ENCODE measurements at places on chromosomes 2 and 18.

DNA sequence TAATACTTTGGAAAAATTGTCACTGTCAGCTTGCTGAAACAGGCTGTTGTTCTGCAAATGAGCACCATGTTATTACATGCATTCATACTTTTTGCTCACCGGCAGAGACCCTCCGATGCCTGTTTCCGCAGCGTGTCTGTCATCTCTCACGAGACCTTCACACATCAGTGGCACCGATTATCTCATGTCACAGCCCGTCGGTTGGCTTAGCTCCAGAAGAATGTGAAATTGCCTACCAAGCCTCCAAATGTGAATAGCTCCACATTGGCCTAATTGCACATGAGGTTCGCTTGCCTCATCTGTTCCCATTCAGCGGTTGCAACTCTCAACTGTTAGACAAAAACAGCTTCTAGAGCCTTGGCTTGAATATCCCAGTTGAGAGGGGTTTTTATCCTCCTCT is 233.0 kb downstream of the ACTR3 start:
- DNase-seq, result no peak

- DNase-seq, result no peak
Measured at GRCh38 chr2:144848423-144848822, 328.5 kb upstream of the ZEB2 start.

- DNase-seq, result no peak
Measured at GRCh38 chr2:196293751-196294515, 122.6 kb upstream of the STK17B start.

GRCh38 chr2:102082571-102083392 is 59.8 kb upstream of the IL1R1 start:
- peak; percentile 23 for DNase-seq

GRCh38 chr2:238742066-238742465 is 105.8 kb upstream of the TWIST2 start:
- no peak for DNase-seq

DNA sequence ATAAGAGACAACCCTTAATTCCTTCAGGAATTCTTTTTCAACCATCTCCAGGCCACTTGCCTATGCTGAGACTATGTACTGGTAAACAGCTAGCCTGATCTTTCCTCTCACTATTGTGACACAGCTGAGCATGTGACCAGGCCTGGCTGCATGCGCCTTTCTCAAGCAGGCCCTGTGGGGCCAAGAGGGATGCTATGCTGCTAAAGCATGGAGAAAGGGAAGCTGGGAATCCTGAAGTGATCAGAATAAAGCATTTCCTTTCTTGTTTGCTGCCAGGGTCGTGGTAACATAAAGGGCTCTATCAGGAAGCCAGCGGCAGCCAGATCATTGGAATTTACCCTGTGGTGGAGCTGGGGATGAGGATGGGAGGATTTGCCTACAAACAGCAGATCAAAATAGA is 29.8 kb upstream of the LCLAT1 start:
- no peak for DNase-seq

DNA sequence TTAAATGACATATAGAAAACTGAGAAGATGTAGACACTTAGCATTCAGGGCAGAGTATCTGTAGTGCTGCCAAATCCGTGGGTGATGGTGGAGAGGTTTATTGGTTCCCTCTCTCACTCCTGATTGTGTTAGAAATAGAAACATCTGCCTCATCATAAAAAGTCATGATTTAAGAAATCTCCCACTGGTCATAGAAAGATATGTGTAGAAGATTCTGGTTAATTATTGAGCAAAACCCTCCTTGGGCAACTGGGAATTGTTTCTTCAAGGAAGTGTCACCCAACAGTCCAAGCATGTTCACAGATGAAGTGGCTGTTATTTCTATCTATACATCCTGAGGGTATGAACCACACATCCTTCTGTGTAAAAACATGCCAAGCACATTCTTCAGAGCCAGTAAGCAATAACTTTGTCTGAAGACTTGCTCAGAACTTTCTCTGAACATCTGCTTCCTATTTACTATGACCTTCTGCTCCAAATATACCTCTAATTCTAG is 33.6 kb upstream of the CHRNA1 start:
- no peak for DNase-seq

GRCh38 chr2:68375582-68375981 is 10.5 kb downstream of the PLEK start:
- no peak for DNase-seq

GRCh38 chr18:48450685-48451084 is 41.5 kb upstream of the ZBTB7C start:
- no peak for DNase-seq

- no peak for DNase-seq
Measured at GRCh38 chr2:167550448-167550847, 662.2 kb downstream of the XIRP2 start.

DNA sequence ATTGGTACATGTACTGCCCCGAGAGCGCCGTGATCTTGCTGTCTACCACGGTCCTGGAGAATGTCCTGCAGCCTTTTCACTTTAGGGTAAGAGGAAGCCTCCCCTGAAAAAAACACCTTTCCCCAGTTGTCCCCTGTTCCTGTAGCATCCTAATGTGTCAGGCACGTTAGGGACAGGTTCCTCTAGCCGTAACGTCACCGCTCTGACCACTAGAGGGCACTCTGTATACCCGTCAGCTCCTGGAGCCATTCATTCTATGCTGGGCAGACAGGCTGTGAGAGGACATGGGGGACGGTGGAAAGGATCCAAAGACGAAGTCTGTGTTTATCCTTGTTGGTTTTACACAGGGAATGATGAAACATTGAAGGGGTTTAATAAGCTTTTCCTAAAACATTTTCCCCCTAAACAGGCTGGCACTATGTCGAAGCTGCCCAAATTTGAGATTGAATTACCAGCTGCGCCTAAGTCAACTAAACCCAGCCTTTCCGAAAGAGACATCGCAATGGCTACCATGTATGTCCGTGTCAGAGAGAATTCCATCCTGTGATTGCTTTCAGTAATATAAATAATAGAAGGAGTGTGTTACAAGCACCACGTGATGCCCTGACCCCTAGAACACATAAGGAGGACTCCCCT is 12.7 kb downstream of the RMC1 start:
- peak; percentile 76 for DNase-seq
